Right hindlimb (tissue), 1 donor: ENCODE measurements at places on chromosomes 6 and 20.

DNA sequence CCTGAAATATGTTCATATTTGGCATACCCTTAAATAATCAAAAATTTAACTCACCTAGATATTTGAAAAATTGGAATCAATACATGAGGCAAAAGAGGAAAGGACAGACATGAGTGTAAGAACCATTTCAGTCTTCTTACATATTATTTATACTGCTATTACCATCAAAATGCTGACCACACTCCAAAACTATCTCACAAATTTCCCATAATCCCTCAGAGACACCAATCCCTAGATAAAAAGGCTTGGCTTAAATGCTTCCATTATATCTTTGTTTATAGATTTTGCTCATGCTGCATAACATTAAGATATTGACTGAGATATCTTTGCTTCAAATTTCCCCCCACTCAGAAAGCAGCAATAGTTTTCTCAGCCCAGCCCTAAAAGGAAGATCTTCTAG, 11.7 kb upstream of the NT5DC1 start:
- DNase-seq = no peak

GRCh38 chr6:96611342-96611991, 48.5 kb downstream of the FHL5 start:
- no peak for DNase-seq

GRCh38 chr20:33563788-33564187, 73.9 kb downstream of the CBFA2T2 start:
- DNase-seq = no peak

DNA sequence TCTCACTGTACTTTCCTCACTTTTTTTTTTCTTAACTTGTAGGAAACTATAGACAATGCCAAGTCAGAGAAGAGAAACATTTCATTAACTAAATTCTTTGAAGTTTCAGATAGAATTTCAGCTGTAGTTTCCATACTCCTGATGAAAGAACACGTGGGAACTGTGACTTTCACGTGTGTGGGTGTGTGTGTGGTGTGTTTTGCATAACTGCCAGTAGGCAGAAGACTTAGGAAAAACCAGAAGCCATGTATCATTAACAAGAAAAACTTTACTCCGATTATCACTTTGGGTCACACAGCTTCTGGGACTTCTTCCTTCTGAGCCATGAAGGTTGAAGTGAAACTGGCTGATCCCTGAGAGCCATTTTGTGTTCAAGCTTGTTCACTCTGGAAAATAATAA, 483.3 kb downstream of the TFAP2B start:
- DNase-seq = no peak

GRCh38 chr6:30893001-30893591, 8.8 kb downstream of the DDR1 start:
- DNase-seq = no peak

DNA sequence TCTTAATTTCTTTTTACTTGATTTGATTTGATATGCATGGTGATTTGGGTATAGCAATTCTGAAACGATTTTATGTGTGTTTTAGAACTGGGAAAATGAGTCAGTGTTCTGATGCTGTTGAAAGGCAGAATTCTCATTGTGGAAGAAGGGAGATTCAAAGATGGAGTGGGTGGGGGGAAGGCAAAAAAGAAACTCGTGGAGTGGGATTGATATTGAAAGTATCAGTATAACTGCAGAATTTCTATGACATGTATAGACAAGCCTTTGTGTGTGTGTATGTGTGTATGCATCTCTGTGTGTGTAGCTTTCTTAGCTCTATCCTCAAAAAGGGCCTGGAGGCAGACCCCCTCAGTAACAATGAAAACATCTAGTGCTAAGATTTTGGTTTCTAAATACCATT, 184.3 kb upstream of the OLIG3 start:
- no peak for DNase-seq

DNA sequence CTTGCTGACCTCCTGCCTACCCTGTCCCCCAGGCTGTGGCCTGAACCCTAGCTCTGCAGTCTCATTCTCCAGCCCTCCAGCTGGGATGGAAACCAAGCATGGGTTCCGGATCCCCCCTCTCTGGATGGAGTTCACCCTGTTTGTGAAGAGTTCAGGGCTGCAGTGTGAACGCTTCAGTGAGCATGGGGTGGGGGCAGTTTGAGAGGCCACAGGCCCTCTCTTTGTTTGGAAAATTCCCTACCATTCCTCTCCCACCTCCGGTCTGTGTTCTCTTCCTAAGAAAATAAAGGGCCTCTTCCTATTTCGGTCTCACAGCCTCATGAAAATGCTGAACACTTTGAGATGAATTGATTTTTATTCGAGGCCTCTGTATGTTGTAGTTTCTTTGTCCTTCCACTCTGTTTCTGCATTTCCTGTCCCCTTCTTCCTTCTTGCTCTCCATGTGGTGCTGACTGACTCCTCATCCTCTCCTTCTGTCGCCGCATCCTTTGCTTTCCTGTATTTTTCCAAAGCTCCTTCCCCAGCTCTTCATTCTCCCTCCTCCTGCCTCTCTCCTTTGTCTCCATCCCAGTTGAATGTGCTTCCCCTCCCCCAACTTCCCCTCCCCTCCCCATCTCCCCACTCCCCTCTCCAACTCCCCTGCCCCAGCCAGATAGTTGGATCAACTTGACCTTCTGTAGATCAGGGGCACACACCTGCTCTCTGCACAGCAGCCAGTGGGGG, 2.4 kb upstream of the KCNK5 start:
- DNase-seq = no peak

DNA sequence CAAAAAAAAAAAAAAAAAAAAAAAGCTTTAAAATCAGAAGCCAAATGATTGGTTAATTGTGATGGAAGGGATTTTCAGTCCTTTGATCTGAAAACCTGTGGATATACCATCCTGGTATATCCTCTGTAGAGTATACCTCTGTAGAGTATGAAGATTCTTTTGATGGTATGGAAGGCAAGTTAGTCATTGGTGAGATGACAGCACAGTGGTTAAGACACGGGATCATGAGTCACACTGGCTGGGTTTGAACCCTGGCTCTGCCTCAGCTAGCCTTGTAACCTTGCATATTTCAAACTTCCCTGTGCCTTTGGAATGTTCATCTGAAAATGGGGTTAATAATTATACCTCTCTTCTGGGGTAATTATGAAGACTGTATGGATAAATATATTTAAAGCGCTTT, 179.3 kb downstream of the CARMIL1 start:
- no peak for DNase-seq

DNA sequence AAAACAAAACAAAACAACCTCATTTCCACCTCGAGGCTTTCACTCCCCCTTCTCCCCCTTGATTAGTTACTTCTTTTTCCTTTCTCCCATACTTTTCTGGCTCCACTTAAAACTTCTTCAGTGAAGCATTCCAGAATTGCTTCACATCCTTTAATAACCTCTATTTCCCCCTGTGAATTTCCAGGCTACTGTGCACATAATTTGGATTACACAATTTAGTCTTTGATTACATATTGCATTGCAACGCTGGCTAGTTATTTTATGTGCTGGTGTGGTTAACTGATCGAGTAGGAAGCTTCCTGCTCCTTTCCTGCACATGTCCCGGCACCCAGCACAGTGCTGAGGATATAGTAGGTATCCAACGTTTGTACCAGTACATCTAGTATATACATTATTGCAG, 28.1 kb upstream of the EEF1E1 start:
- no peak for DNase-seq

DNA sequence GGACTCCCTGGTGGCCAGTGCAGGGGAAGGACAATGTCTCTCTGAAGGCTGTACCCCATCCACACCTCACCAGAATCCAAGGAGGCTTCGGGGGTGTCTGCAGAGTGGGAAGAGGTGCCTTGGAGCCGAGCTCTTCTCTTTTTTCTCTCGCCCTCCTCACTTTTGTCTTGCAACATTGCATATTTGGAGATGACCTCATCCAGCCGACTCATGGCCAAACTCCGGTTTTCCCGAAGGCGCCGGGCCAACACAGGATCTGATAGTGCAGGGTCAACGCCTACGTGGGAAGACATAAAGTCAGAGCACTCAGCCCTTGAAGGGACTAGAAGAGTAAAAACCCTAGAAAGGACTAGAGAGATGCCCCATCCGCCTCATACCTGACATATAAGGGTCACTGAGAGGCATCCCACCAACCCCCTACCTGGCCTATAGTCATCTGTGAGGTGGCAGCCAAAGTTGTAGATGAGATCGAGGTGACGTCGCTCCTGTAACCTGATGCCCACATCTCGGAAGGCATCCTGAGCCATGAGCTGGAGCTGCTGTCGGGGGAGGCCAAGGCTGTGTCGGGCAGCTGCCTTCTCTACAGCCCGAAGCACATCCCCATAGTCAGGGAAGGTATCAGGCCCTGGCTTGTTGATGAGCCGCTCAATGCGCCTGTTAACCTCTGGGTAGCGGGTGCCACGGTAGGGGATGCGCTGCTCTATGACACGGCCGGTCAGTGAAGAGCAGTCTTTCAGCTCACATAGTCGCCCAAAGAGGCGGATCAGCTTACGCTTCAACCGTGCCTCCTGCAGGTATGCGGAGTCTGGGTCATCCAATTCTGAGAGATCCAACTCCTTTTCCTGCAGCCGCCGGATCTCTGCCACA, 3.0 kb upstream of the ZBTB22 start:
- no peak for DNase-seq

GRCh38 chr20:20205862-20206236, 153.5 kb downstream of the CFAP61 start:
- DNase-seq = no peak

DNA sequence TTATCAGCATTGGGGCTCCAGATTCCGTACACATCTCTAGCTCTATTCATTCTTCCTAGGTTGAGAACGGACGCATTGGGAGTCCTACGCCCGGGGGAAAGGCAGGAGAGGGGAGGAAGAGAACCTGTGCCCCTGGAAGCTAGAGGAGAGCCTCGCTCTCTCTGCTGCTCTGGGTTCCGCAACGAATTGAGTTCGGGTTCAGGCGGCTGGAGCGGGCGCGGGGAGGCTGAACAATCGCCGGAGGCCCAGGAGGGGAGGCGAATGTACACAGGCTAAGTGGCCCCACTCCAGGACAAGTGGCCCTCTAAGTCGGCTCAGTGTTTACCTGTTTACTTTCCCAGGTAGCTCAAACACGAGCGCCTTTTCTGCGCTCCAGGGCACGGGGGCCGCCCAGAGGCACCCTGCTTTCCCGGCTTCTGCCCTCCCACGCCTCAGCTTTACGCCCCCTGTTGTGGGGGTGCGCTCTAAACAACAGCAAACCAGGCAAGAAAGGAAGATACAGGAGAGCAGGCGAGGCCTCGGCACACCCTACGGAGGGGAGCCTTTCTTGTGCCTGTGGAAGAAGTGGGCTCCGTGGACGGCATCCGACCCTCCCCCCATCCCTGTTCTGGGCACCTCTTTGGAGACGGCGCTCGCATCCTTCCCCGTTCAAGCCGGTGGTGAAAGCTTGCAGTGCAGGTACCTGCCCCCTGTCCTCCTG, 4.6 kb upstream of the NKX2-2 start:
- DNase-seq = no peak

- no peak for DNase-seq
Measured at GRCh38 chr6:90003941-90004340, 109.7 kb downstream of the GJA10 start.

GRCh38 chr6:63526931-63527330, 45.3 kb upstream of the LOC128125822 start:
- no peak for DNase-seq

DNA sequence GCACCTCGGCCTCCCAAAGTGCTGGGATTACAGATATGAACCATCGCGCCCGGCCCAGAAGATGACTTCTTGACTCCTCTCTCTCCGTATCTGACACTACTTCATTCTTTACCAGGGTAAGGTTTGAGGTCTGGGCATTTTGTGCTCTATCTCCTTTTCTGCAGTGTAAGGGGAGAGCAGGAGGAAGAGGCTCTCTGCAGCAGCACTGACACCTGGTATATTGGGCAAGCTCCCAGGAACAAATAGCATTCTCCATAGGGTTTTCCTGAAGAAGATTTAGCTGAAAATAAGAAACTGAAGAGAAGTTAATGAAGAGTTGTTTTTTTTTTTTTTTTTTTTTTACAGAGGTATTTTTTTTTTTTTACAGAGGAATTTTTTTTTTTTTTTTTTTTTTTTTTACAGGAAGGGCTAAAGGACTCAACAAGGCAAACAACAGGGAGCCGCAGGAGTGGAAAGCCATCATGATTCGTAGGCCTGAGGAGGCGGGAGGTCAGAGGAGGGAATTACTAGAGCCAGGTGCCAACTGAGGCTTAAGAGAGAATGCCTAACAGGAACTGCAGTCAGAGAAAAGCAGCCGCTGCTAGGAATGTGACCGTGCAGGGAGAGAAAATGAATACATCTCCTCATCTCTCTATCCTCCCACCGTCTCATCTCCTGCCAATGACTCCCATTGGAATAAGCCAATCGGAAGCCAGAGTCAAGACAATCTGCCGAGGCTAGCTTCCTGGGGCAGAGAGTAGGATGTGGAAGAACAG, 34.7 kb upstream of the ADGRF4 start:
- peak; percentile 18 for DNase-seq

GRCh38 chr6:160131636-160132296, 10.2 kb downstream of the SLC22A1 start:
- no peak for DNase-seq

- no peak for DNase-seq
Measured at GRCh38 chr20:54711071-54711470, 235.7 kb downstream of the DOK5 start.

DNA sequence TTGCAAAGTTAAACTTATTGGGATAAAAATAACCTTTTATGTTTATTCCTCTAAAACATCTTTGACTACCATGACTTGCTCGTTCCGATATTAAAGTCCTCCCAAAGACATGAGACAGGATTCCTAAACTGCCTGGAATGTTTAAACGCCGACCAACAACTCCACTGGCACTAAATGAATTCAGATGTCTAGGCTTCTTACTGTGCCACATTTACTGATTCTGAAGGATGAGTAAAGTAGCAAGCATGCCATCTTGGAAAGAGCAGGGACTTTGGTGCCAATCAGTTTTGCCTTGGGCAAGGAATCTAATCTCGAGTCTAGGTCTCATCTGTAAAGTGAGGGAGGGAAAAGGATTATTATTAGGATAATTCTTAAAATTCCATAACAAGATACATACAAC, 25.3 kb downstream of the MBOAT1 start:
- DNase-seq = no peak

GRCh38 chr6:133818320-133818719, 70.6 kb upstream of the TCF21 start:
- no peak for DNase-seq

GRCh38 chr6:4906293-4907276, 97.3 kb downstream of the RPP40 start:
- DNase-seq = no peak

DNA sequence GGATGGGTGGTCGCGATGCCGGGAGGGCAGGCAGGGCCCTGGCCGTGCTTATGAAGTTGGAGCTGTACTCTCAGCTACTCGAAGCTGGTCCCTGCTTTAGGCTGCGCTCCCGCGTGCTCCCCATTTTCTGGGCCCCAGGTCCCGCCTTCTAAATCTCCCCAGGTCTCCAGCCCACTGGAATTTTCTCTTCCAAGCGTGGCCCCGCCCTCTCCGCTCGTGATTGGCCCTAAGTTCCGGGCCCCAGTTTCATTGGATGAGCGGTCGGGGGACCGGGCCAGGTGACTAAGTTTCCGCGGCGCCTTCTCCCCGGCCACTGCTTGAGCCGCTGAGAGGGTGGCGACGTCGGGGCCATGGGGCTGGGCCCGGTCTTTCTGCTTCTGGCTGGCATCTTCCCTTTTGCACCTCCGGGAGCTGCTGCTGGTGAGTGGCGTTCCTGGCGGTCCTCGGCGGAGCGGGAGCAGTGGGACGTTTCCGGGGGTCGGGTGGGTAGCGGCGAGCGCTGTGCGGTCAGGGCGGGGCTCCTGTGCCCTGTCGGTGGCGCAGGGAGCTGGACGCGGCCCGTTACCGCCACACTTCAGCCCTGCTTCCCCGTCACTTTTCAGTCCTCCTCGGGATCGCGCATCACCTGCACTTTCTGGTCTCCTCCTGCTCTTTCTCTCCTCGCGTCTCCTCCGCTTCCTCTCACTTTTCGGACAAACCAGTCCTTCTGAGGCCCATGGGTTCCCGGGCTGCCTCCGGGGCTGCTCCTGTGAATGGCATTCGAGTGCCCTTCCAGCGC, at the start of gene MICA:
MICA (plus strand) TSS at position 313 of the 778 bp plus-strand sequence; CDS start at position 351, 38 bp downstream.
- DNase-seq = peak; percentile 93
